Heart left ventricle (tissue), 16 donors: ENCODE measurements at places on chromosomes 4 and X. TPM values are rescaled to one million over a fixed set of nuclear protein-coding genes. Genes with fewer than 3 reads are reported as not detected.

DNA sequence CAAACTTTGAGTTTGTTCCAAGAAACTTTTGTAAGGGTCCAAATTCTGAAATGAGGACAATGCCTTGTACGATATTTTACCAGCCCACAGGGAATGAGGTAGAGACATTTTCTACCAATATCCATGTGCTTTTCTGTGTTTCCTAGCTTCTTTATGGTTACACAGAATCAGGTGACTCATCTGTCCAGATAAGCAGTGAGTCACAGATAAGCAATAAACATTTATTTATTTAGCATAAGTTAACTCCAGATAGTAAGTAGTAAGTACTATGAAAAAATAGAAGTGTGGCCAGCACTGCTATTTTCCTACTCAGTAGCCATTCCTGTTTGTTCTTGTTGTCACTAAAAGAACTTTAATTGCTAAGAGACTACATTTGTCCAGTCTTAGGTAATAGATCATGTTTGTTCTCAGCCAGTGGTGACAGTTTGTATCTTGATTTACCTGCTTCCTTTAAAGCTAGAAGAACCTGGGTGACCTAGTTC is 7.4 kb downstream of the AFF1 start:
- DNase-seq: no peak
- no peaks in the 10 kb centered on the region for H3K27me3 ChIP-seq
- H3K27ac ChIP-seq: no peak overlapping the region
- no peaks in the 10 kb centered on the region for H3K36me3 ChIP-seq

- H3K4me1 ChIP-seq: peaks cover 3% of the 10 kb centered on the region
- DNase-seq: peak; percentile 37
- no peak overlapping the region for H3K27ac ChIP-seq
- no peaks in the 10 kb centered on the region for H3K27me3 ChIP-seq
- no peaks in the 10 kb centered on the region for H3K36me3 ChIP-seq
Measured at GRCh38 chr4:140851032-140851636, 94.9 kb upstream of the TBC1D9 start.

DNA sequence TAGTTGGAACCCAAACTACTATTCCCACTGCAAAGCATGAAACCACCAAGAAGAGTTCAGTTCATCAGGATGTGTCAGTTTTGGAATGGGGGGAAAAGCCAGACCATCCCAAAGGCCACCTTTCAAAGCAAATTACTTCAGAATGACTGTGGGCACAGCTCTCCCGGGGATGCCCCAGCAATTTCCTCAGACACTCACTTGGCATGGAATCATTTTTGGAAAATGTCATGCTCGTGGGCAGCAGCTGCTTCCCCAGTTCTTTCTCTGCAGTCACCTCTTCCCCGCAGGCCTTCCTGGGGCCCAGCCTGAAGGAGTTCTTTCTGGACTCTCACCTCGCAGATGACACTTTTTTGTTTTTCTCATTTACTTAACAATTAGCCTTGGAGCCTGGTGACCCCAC is 350.3 kb downstream of the NR3C2 start:
- peaks cover 7% of the 10 kb centered on the region for H3K4me1 ChIP-seq
- no peaks in the 10 kb centered on the region for H3K36me3 ChIP-seq
- no peak overlapping the region for H3K4me3 ChIP-seq
- no peaks in the 10 kb centered on the region for H3K27me3 ChIP-seq
- no peak for DNase-seq

DNA sequence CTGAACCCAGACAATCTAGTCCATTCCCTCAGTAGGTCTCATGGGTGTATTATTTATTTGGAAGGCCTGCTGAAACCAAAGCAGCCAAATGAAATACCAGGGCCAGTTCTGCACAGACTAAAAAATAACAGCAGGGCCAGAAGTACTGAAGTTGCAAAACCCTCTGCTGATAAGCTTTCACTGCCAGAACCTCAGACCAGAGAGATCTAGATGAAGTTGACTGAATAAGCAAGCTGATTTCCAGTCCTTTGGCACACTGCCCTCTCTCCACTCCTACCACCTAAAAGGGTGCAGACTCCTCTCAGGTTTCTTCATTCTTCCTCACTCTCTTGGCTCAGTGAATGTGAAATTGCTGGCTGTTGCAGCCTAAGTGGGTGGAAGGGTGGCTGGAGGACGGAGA is 276.7 kb upstream of the KLF3 start:
- DNase-seq: peak; percentile 72
- H3K36me3 ChIP-seq: no peaks in the 10 kb centered on the region
- H3K27me3 ChIP-seq: no peaks in the 10 kb centered on the region
- H3K27ac ChIP-seq: peak overlapping the region; percentile 11
- no peak overlapping the region for H3K4me3 ChIP-seq

GRCh38 chr4:81740487-81740886 is 268.8 kb upstream of the RASGEF1B start:
- no peak overlapping the region for H3K4me3 ChIP-seq
- no peaks in the 10 kb centered on the region for H3K36me3 ChIP-seq
- no peak for DNase-seq
- H3K27ac ChIP-seq: no peak overlapping the region
- H3K27me3 ChIP-seq: no peaks in the 10 kb centered on the region

The REELD1 gene
- 0.12 TPM for total RNA-seq

The MOB1B gene
- 16.6 TPM for total RNA-seq
